ENCODE measurements at places on chromosomes 12 and 14. TPM values are rescaled to one million over a fixed set of nuclear protein-coding genes. Genes with fewer than 3 reads are reported as not detected.

PLEKHG7 gene
- total RNA-seq = not detected

SDS gene
- total RNA-seq = not detected

DNA sequence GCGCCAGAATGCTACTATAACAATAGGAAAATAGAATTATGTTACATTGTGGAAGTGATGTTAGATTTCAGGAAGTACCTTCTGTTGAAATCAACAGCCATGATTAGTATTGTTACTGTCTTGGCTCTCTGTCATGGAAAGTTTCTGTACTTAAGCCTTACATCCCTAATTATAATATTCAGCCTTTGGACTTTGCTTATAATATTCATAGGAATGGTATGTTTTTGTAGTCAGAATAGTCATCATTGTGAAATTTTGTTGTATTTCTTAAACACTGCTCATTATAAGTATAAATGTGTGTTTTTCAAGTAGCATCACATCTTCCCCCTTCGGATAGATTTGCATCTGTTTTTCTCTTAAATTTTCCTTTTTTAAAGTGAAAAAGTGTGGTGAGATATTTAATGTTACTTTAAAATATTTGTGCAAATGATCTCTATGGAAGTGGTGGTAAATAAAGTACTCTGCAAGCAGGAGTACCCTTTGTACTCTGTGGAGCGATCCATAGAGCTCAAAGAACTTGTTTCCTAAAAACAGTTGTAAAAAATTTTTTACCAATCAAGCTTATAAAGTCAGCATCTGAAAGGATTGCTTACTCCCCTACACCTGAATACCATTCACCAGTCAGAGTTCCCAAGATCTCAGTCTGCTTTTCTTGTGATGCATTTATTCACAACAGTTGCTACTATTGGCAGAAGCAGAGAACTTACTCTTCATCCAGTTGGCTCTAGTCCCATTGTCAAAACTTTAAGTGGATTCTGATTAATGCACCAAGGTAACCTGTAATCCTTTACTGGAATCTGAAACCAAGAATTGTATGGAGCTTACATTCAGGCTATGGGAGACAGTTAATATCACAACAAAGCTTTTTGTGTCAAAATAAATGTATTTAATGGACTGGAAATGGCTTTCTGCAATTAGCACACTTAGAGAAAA, 87.8 kb downstream of the RIC8B start:
- H3K36me3 ChIP-seq = peaks cover 40% of the 10 kb centered on the region
- H3K4me3 ChIP-seq = no peak overlapping the region
- no peak overlapping the region for H3K27ac ChIP-seq
- no peaks in the 10 kb centered on the region for H3K4me1 ChIP-seq
- H3K27me3 ChIP-seq = no peaks in the 10 kb centered on the region
- no peak for DNase-seq

DNA sequence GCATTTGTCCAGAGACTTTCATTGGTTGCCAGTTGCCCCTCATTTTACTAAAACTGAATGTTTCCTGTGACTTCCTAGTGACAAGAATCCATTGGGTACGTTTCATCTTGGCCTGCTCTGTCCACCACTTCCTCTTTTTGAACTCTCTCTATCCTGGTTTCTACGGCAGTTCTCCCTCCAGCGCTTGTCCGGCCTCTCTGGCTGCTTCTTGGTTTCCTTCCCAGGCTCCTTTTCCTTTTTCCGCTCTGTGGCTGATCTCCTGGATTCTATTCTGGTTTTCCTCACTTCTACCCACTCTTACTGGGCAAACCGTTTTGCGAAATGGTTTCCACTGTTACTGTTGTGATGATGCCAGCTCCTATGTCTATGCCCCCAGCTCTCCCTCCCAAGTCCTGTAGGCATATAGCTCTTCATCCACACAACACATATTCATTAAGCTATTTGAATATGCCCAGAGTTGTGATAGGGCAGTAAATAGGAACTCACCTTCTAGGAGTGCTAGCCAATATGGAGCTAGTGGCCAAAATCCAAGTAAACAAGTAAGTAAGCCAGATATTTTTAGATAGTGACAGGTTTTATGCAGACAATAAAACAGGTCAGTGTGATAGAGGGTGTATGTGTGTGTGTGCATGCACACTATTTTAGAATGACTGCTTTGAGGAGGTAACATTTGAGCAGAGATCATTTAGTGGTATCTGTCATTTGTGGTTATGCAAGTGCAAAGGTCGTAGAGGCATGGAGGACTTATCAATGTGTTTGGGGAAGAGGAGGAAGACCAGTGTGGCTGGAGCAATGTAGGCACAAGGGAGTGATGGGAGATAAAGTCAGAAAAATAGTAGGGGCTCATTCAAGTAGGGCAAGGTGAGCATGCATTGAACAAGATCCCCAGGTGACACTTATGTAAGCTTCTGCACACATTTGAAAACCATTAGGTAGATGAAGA, 27.9 kb upstream of the CTDSP2 start:
- no peak overlapping the region for H3K27ac ChIP-seq
- no peaks in the 10 kb centered on the region for H3K36me3 ChIP-seq
- no peak for DNase-seq

- DNase-seq = no peak
- peak overlapping the region; percentile 6 for H3K27ac ChIP-seq
- H3K36me3 ChIP-seq = peaks cover 83% of the 10 kb centered on the region
- H3K27me3 ChIP-seq = no peaks in the 10 kb centered on the region
- H3K4me3 ChIP-seq = no peak overlapping the region
These were observed 166.7 kb upstream of the HIF1A start for GRCh38 chr14:61528591-61529021.

DNA sequence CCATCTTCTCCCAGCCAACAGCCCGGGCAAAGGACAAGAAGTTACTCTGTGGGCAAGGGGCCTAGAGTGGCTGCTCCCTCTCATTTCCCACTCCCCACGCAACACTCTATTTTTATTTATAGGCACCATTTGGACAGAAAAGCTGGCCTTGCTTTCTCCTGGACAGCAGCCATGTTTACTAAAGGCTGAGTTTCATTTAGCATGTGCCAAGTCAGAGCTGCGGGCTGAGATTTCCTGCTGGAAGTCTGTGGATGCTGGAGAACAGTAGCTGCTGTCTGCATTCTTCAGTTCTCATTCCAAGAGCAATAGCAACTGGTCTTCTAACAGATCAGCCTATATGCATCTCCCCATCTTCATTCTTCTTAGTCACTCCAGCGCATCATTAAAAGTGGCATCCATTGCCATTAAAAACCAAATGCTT, 8.3 kb downstream of the COL2A1 start:
- H3K27ac ChIP-seq = no peak overlapping the region
- DNase-seq = no peak
- H3K4me3 ChIP-seq = no peak overlapping the region

DNA sequence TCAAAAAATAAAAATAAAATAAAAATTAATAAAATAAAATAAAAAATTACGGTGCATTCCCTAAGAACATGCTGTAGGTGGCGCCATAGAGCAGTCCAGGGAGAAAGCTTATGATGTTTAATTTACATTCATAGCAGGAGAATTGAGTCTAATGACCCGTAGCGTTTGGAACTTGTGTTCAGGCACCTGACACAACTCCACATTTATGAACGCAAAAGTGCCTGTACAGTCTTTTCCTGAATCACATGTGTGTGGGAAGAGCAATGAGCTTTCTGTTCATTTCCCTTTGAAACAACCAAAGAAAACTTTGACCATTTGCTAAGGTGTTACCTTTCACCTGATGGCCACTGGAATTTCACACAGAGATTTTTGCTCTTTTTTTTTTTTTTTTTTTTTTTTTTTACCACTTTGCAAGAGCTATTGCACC, 60.6 kb upstream of the KCNA1 start:
- H3K36me3 ChIP-seq = no peaks in the 10 kb centered on the region
- DNase-seq = no peak
- H3K4me3 ChIP-seq = no peak overlapping the region
- no peaks in the 10 kb centered on the region for H3K27me3 ChIP-seq
- H3K27ac ChIP-seq = no peak overlapping the region
- H3K4me1 ChIP-seq = no peaks in the 10 kb centered on the region

DNA sequence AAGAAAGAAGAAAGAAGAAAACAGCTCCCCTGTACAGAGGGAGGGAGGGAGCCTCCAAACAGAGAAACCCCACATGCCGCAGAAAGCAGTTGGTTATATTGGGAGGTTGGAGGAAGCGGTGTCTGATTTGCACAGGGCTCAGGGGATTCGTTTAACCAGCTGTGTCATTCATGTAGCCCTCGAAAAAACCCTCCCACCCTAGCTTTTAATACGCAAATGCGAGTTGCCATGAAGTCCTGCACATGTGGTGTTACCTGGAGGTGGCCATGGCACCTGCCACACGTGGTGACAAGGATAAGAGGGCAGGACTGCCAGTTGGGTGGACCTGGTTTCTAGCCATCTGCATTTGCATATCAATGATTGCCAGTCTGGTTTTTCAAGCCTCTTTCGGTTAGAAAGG, 40.9 kb downstream of the TMEM30B start:
- H3K36me3 ChIP-seq = no peaks in the 10 kb centered on the region
- no peaks in the 10 kb centered on the region for H3K4me1 ChIP-seq
- H3K27me3 ChIP-seq = peaks cover 1% of the 10 kb centered on the region
- no peak for DNase-seq
- no peak overlapping the region for H3K4me3 ChIP-seq
- no peak overlapping the region for H3K27ac ChIP-seq

DNA sequence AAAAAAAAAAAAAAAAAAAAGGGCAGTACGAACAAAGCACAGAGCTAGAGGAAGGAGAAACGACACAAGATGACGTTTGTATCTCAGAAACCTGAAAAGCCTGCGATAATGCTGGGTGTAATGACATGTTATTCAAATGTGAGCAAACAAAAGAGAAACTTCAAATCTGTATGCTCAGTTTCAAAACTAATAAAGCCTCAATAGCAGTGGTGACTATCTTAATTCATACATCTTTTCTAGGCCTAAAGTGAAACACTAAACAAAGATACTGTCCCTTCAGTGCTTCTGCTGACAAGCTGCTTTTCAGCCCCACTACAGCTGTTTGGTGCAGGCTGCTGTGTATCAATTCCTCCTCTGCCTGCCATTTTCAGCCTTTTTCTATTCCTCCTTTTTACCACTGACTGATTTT, 15.8 kb downstream of the ITPR2 start:
- no peaks in the 10 kb centered on the region for H3K4me1 ChIP-seq
- H3K36me3 ChIP-seq = peaks cover 3% of the 10 kb centered on the region
- DNase-seq = no peak
- no peak overlapping the region for H3K27ac ChIP-seq
- no peak overlapping the region for H3K4me3 ChIP-seq
- no peaks in the 10 kb centered on the region for H3K27me3 ChIP-seq

DNA sequence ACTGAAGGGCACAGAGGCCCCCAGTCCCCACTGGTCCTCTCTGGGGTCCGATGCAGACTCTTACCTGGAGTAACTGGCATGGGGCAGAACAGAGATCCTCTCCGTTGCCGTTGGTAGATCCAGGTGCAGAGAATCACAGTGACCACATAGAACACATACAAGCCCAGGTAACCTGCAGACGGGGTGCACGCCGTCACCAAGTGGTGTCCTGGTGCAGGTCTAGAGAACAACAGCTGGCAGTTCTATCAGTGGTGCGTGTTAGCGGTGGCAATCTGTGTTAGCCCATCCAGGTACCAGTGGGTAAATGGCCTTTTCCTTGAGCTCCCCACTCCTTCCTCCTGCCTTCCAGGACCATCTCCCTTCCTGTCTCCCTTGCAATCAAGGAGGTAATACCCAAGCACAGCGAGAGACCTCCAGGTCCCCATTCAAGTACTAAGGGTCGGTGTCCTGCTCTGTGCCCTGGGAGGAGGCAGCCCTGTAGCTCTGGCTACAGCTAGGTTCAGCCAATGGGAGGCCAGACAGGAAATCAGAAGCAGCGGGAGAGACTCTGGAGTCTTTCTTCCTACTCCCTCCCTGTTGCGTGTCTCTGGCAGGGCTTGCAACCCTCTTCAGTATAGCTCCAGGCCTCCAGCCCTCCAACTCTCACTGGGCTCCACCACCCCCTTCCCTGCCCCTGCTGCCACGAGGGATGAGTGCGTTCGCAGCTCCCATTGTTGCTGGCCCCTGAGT, 15.8 kb downstream of the SLC8B1 start:
- peaks cover 92% of the 10 kb centered on the region for H3K36me3 ChIP-seq
- DNase-seq = no peak
- H3K4me3 ChIP-seq = no peak overlapping the region
- no peak overlapping the region for H3K27ac ChIP-seq
- H3K4me1 ChIP-seq = no peaks in the 10 kb centered on the region

DNA sequence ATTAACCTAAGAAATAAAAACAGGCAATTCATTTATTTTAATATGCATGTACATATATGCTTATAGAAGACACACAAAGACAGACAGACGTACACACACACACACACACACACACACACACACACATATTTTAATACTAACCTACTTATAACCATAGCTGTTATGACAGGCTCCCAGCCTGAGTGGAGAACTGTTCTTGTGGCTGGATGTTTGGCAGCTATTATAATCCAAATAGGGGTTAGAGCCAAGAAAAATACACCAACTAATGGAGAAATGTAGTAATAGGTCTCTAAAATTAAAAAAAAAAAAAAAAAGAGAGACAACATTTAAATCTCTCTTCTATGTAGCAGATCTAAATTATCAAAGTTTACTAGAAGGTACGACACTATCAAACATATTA, 91.8 kb downstream of the SLC41A2 start:
- peaks cover 5% of the 10 kb centered on the region for H3K27me3 ChIP-seq
- no peak overlapping the region for H3K4me3 ChIP-seq
- H3K4me1 ChIP-seq = no peaks in the 10 kb centered on the region
- no peak overlapping the region for H3K27ac ChIP-seq
- no peak for DNase-seq

GRCh38 chr12:131428091-131428685, 282.7 kb upstream of the SFSWAP start:
- H3K4me3 ChIP-seq = no peak overlapping the region
- H3K36me3 ChIP-seq = no peaks in the 10 kb centered on the region
- H3K4me1 ChIP-seq = no peaks in the 10 kb centered on the region
- no peak overlapping the region for H3K27ac ChIP-seq
- H3K27me3 ChIP-seq = peaks cover 4% of the 10 kb centered on the region
